ENCODE measurements at places on chromosomes 4 and X. TPM values are rescaled to one million over a fixed set of nuclear protein-coding genes. Genes with fewer than 3 reads are reported as not detected.

GRCh38 chrX:118724365-118724764 is 3.0 kb upstream of the IL13RA1 start:
- H3K4me1 ChIP-seq = peaks cover 26% of the 10 kb centered on the region
- H3K4me3 ChIP-seq = no peak overlapping the region
- H3K27ac ChIP-seq = no peak overlapping the region

DNA sequence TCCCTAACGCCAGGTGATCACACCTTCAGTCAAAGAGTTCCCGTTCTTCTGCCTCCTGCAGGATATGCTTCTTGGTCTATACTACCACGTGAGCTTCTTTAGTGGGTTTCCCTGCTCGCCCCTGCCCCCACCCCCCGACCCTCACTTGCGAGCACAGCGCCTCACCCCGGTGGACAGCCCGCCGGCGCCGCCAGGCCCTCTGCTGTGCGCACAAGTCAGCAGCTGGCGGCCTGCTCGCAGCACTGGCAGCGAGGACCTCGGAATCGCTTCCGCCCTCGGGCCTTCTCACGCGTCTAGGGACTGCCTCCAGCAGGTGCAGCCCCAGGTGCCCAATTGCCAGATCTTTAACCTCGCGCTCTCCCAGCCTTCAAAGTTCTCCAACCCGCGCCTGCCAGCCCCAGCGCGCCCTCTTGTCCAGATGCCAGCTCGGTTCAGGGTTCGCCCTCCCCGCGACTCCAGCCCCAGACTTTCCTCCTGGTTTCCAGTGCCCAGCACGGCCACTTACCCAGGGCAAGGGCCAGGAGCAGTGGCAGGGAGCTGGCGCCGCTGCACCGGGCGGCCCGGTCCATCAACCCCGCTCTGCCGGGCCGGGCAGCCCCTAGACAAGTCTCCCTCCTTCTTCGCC is 454 bp downstream of the BTC start:
- DNase-seq = peak; percentile 59
- H3K4me1 ChIP-seq = peaks cover 11% of the 10 kb centered on the region
- H3K27ac ChIP-seq = peak overlapping the region; percentile 92
- H3K4me3 ChIP-seq = peak overlapping the region; percentile 97
- H3K36me3 ChIP-seq = no peaks in the 10 kb centered on the region
- peaks cover 18% of the 10 kb centered on the region for H3K27me3 ChIP-seq

DNA sequence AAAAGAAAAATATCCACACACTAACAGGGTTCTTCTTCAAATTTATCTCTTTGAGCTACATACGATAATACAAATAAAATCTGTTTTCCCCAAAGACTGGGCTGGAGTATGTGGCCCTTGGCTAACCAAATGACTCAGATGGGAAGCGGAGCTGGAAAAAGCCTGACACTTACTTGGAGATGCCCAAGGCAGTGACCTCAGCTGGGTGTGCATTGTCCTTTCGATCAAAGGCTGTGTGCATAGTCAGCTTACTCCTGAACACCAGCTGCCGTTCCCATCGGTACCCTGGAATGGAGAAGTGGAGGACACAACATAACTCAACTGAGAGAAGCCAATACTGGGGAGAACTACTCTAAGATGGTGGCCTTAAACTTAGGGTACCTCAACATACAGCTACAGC is 95.1 kb downstream of the CDS1 start:
- H3K27me3 ChIP-seq = no peaks in the 10 kb centered on the region
- peaks cover 58% of the 10 kb centered on the region for H3K36me3 ChIP-seq

- no peaks in the 10 kb centered on the region for H3K27me3 ChIP-seq
- DNase-seq = peak; percentile 85
- H3K4me1 ChIP-seq = peaks cover 50% of the 10 kb centered on the region
- H3K4me3 ChIP-seq = no peak overlapping the region
- no peaks in the 10 kb centered on the region for H3K36me3 ChIP-seq
Observed at GRCh38 chr4:125735102-125735501, 420.3 kb downstream of the FAT4 start.

DNA sequence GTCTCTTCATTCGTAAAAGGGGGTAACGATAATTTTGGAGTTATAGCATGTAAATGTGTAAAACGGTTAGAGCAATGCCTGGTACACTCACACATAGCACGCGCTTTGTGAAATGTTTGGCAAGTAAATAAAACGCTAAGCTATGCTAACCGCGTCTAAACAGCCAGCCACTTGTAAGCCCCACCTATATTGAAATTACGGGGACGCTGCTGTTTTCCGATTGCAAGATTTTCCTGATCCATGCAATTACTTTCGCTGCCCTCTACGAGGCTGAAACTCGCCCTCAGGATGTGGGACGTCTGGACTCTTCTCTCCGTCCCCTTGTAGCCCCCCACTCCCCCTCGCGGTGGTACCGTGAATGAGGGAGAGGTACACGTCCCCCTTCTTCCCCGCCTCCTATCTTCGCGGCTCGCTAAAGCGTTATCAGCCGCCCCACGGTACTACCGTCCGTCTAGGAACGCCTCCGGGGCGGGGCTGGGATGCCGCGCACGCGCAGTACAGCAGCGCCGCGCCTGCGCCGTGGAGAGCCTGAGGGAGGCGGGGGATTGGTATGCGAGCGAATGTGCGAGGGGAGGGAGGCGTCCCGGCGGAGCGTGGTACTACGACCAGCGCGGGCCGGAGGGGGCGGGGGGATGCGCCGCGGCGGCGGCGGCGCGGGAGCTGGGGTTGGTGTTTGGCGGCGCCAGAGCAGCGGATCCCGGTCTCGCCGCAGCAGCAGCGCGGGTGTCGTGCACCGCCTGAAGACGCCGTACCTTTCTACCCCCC is at the start of gene STIM2:
Gene STIM2, plus strand, starts transcription at position 685 of the 765 bp plus-strand sequence.
- no peaks in the 10 kb centered on the region for H3K36me3 ChIP-seq
- peak; percentile 97 for DNase-seq
- H3K4me1 ChIP-seq = peaks cover 43% of the 10 kb centered on the region
- H3K27me3 ChIP-seq = no peaks in the 10 kb centered on the region
- peak within 1 kb of the TSS; percentile 95 for H3K27ac ChIP-seq

DNA sequence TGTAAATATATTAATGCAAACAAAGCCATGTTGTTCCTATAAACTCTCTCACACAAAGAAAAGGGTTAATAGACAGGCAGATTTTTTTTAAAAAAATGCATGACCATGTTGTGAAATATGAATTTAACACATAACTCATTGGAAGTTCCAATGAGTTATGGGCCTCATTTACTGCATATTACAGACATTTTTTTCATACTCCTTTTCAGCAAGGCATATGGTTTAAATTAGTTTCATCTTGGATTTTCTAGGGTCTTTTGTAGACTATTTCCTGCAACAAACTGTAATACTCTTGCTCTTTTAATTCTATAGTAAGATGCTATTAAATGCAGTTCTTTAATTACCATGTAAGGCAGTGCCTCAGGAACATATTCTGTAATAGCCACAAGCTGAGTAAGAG is 323.1 kb downstream of the GBA3 start:
- no peak for DNase-seq
- H3K27ac ChIP-seq = no peak overlapping the region
- H3K4me3 ChIP-seq = no peak overlapping the region
- H3K27me3 ChIP-seq = no peaks in the 10 kb centered on the region
- H3K4me1 ChIP-seq = peaks cover 7% of the 10 kb centered on the region

The GC gene
- not detected for total RNA-seq

The EGFL6 gene
- total RNA-seq = not detected
